ENCODE measurements at places on chromosomes 3 and 15.

- DNase-seq, result no peak
- H3K27ac ChIP-seq, result no peak overlapping the region
- no peaks in the 10 kb centered on the region for H3K27me3 ChIP-seq
- peaks cover 10% of the 10 kb centered on the region for H3K4me1 ChIP-seq
These were observed 12.0 kb upstream of the CBLB start for GRCh38 chr3:105880681-105881290.

GRCh38 chr15:29123171-29123570 lies 146.5 kb downstream of the NSMCE3 start:
- peak; percentile 5 for DNase-seq
- no peak overlapping the region for H3K27ac ChIP-seq
- H3K4me3 ChIP-seq, result no peak overlapping the region
- no peaks in the 10 kb centered on the region for H3K4me1 ChIP-seq

- H3K4me1 ChIP-seq, result peaks cover 28% of the 10 kb centered on the region
- no peak overlapping the region for H3K4me3 ChIP-seq
- no peak overlapping the region for H3K27ac ChIP-seq
- DNase-seq, result no peak
- H3K36me3 ChIP-seq, result no peaks in the 10 kb centered on the region
- no peaks in the 10 kb centered on the region for H3K27me3 ChIP-seq
These were observed 2.8 kb downstream of the ZNF860 start for GRCh38 chr3:31984321-31984720.

GRCh38 chr3:43212914-43213611 lies 73.3 kb upstream of the SNRK start:
- peaks cover 21% of the 10 kb centered on the region for H3K4me1 ChIP-seq
- H3K27ac ChIP-seq, result no peak overlapping the region
- no peaks in the 10 kb centered on the region for H3K36me3 ChIP-seq
- no peaks in the 10 kb centered on the region for H3K27me3 ChIP-seq
- DNase-seq, result no peak

DNA sequence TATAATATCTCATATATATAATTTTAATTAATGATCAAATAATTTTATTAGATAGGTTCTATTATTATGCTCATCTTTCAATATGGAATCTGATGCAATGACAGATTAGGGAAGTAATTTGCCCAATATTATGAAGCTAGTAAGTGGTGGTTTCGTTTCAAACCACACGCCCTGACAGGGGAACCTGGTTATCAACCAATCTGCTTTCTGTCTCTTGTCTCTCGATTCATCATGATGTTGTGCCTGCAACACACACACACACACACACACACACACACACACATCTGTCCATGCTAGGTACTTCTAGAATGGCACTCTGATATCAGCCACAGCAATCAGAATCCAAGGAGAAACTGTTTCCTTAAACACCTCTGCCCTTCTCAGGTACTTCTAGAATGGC lies 128.4 kb downstream of the ZBBX start:
- no peaks in the 10 kb centered on the region for H3K36me3 ChIP-seq
- DNase-seq, result no peak
- H3K4me1 ChIP-seq, result no peaks in the 10 kb centered on the region

GRCh38 chr3:32216172-32216783 lies 22.2 kb upstream of the CMTM8 start:
- DNase-seq, result no peak
- H3K4me3 ChIP-seq, result no peak overlapping the region
- peaks cover 3% of the 10 kb centered on the region for H3K4me1 ChIP-seq
- H3K27me3 ChIP-seq, result no peaks in the 10 kb centered on the region
- H3K36me3 ChIP-seq, result no peaks in the 10 kb centered on the region

GRCh38 chr3:157247391-157247790 lies 87.4 kb upstream of the CCNL1 start:
- peak overlapping the region; percentile 90 for H3K27ac ChIP-seq
- H3K27me3 ChIP-seq, result no peaks in the 10 kb centered on the region
- H3K4me3 ChIP-seq, result no peak overlapping the region
- DNase-seq, result no peak

DNA sequence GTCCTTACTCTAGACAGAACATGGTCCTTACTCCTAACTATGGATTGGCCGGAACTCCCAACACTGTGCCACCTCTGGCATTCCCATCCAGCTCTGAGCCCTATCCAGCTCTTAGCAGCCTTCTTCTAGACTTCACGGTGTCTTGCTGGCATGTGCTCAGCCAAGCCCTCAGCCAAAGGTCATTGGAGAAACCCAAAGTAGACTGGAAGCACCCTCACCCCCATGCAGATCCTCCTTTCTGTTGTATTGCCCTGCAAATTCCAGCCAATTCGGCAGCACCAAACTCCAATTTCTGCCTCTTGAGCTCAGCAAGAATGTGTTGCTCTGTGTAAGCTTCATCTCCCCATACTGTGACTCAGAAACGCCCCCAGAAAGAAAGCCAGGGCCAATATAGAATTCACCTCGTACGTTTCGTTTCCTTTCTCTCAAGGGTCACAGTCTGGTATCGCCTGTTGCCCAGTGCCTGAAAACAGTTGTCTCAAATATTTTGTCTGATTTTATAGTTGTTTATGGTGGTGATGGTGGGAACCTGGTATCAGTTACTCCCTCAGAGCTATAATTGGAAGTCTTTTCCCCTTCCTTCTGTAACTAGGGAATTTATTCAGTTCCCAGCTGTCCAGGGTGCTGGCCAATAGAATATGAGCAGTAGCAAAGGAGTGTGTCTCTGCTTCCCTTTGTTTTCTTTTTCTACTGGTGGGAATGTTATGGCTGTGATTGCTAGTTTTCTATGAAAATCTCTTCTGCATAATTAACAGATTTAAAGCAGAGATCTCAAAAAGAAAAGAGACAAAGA lies 28.4 kb upstream of the EPHB3 start:
- H3K4me3 ChIP-seq, result no peak overlapping the region
- peaks cover 3% of the 10 kb centered on the region for H3K4me1 ChIP-seq
- H3K27ac ChIP-seq, result no peak overlapping the region
- peaks cover 89% of the 10 kb centered on the region for H3K27me3 ChIP-seq
- no peak for DNase-seq

DNA sequence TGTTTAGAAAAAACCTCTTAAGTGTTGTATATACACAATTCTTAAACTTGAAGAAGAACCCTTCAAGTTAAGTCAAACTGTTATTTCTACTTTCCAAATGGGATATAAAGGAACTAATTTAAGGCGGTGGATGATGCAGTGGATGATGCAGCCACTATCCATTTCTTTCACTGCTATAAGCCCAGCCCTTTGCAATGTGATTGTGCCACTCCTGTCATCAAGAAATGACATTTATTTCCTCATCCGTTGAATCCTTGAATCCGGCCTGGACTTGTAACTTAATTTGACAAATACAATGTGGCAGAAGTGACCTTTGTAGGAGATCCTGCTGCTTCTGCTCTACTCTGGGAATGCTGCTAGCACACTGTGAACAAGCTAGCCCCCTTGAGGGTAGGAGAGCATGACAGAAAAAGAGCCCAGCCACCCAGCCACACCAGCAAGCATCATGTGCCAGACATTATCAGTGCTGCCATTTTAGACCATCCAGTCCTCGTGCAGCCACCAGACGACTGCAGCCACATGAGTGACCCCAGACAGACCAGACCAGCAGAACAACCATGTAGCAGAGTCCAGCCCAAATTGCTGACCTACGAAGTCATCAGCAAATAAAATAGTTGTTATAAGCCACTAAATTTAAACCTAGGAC lies 47.4 kb downstream of the UACA start:
- H3K36me3 ChIP-seq, result no peaks in the 10 kb centered on the region
- no peak for DNase-seq
- peaks cover 86% of the 10 kb centered on the region for H3K4me1 ChIP-seq

DNA sequence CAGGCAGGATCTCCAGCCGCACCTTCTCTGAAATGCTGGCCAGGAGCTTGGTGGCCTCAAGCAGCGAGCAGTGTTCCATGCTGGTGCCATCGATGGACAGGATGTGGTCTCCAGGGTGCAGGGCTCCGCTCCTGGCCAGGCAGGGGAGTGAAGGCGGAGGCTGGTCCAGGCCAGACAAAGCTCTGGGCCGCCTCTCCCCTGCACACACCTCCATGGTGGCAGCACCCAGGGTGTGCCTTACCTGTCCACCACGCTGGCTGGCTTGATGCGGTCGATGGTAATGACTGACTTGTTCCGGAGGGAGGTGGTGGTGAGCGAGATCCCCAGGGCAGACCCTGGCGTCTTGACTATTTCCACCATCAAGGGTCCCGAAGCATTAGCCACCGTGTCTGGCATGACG lies 20.0 kb downstream of the GRIP2 start:
- no peak overlapping the region for H3K4me3 ChIP-seq
- peak overlapping the region; percentile 93 for H3K27ac ChIP-seq

GRCh38 chr15:49748791-49749190 lies 127.9 kb downstream of the DTWD1 start:
- H3K27me3 ChIP-seq, result no peaks in the 10 kb centered on the region
- H3K4me3 ChIP-seq, result no peak overlapping the region
- no peaks in the 10 kb centered on the region for H3K36me3 ChIP-seq
- H3K4me1 ChIP-seq, result no peaks in the 10 kb centered on the region

DNA sequence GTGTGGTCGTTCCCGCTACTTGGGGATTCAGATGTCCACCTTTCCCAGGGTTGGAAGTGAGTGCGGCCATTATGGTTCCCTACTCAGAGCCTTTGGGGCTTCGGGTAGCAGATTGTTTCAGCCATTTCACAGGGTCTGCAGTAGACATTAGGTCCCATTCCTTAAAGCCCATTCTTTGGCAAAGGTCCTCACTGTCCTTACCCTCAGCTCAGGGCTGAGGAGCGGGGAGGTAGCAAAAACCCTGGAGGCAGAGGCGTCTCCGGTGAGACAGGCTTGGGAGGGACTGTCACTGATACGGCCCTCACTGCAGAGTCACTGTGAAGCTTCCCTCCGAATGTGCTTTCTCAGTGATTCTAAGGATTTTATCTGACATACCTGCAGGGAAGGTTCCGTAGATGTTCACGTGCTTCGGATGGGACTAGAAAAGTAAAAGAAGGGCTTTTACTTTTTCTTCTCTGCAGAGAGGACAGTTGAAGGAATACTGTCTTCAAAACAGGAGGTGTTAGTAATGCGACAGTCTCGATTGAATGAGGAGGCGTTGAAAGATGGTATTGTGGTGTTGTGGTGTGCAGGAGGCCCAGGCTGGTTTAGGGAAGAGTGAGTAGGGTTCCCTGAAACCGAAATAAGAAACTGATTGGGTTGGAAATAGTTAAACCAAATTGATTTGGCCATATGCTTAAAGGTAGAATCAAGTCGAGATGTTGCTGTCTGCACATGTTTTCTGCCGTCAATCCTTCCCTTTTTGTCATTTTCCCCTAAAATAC lies 630 bp downstream of the ATP6V1A start:
- no peaks in the 10 kb centered on the region for H3K27me3 ChIP-seq
- peak overlapping the region; percentile 100 for H3K27ac ChIP-seq
- H3K36me3 ChIP-seq, result no peaks in the 10 kb centered on the region
- no peak for DNase-seq

DNA sequence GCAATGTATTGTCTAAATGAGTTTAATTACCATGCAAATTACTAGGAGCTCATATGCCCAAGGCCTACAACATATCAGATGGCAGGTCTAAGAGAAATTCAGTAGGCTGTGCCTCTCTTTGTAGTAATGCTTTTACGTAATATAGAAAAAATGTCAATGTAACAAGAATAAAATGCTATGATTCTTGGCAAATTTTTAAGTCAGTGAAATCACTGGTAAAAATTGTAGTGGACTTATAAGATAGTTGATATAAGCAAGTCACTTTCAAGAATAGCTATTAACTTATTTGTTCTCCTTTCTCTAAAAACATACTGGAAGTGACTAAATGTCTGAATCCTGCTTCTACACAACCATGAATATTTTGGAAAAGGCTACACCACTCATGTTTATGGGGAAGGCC lies 707.8 kb downstream of the TUSC7 start:
- DNase-seq, result no peak
- H3K27ac ChIP-seq, result no peak overlapping the region
- no peaks in the 10 kb centered on the region for H3K27me3 ChIP-seq
- H3K4me3 ChIP-seq, result no peak overlapping the region
- H3K4me1 ChIP-seq, result no peaks in the 10 kb centered on the region

Measured in left ventricle myocardium inferior (tissue), 1 donor.